ENCODE measurements at places on chromosomes 6 and 20.

- DNase-seq: no peak
Observed at GRCh38 chr6:142863981-142864380, 81.0 kb downstream of the HIVEP2 start.

DNA sequence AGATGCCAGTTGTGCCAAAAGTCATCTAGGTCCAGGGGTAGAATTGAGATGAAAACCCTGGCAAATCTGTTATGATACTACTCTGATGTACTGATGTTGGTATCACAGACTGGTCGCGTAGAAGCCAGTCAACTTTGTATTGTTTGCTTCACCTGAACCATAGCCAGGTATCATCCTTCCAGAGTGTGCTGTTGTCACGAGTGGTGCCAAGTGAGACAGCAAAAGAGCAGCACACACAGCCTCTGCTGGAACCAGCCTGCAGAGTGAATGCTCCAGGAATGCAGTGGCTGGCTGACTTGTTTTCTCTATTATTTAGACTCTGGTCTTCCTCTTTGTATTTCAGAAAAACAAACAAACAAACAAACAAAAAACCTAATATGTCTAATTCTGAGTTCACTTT, 209.5 kb upstream of the HEY2 start:
- no peak for DNase-seq

DNA sequence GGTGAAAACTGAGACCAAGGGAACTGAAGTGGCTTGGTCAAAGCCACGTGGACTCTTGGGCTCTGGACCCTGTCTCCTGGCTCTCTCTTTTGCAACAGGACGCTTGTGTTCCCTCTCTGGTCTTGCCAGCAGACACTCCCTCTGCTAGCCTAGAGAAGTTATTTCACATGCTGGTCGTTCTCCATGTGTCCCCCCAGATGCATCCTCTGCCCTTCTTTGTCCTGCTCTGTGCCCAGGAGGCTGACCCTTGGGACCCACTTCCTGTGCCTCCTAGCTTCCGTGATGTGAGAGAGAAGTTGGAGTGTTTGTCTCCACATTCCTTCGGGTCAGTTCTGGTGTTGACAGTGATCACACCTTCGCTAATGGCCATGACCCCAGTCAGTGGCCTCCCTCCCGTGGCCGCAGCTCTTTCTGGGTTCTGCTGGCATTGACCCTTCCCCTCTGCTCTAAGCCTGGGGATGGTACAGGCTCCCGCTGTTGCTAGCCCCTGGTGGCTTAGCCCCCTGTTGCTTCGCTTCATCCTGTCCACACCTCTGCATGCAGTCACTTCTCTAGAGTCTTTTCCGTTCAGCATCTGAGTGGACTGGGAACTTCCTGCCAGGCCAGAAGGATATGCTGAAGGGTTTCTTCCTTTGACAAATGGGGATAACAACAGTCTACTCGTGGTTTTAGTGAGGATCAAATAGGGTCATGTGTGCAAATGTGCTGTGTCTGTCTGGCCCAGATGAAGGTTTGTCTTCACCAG, 70.1 kb upstream of the BMP2 start:
- no peak for DNase-seq

GRCh38 chr6:20180935-20181334, 31.3 kb downstream of the MBOAT1 start:
- no peak for DNase-seq

- no peak for DNase-seq
Observed at GRCh38 chr6:2848851-2849250, 7.2 kb upstream of the SERPINB1 start.

DNA sequence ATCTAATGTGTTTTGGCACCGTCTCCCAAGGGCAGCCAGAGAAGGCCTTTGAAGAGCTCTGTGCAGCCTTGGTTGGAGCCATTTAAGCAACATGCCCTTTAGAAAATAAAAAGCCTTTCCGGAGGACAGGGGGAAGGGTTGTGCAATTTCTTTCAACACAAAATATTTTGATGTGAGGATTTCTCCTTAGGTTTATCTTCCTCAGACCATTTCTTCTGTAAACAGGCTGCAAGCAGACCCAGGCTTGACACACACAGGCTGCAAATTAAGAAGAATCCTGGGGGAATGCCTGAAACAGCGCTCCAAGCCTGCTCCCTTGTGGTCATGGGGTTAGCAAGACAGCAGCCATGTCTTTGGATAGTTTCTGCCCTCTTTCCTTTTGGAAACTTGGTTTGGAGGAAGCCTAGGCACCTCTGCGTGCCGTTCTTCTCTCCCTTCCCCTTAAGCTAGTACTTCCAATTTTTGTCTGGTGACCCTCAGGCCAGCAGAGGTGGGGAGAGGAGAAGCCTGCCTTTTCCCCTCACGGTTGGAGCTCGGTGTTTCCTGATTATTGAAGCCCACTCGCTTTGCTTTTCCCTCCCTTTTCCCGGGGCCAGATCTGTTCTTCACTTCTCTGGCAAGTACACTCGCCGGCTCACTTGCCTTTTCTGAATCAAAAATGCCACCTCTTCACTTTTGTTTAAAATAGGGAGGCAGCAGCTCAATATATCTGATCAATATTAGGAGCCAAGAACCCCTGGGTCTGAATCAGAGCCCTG, 39.6 kb upstream of the NOX3 start:
- no peak for DNase-seq

GRCh38 chr6:111633822-111634221, 28.1 kb upstream of the TRAF3IP2 start:
- DNase-seq: no peak

- DNase-seq: no peak
Observed at GRCh38 chr6:75094614-75095200, 111.1 kb downstream of the COL12A1 start.

GRCh38 chr6:151289399-151290007, 49.7 kb downstream of the AKAP12 start:
- no peak for DNase-seq

DNA sequence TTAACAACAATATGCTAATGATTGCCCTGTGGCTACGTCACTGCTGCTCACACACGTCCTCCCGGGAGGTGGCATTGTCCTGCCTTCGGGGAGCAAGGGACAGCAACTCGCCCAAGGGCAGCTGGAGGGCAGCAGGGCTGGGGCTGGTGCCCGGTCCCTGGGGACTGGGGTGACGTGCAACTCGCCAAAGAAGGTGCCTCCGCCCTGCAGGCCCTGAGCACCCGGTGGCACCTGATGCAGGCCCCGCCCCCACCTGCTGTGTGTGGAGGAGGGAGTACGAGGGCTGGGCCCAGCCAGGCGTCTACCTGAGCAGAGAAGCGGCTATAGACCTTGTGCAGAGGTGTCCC, 64.8 kb upstream of the SLCO4A1 start:
- DNase-seq: no peak

DNA sequence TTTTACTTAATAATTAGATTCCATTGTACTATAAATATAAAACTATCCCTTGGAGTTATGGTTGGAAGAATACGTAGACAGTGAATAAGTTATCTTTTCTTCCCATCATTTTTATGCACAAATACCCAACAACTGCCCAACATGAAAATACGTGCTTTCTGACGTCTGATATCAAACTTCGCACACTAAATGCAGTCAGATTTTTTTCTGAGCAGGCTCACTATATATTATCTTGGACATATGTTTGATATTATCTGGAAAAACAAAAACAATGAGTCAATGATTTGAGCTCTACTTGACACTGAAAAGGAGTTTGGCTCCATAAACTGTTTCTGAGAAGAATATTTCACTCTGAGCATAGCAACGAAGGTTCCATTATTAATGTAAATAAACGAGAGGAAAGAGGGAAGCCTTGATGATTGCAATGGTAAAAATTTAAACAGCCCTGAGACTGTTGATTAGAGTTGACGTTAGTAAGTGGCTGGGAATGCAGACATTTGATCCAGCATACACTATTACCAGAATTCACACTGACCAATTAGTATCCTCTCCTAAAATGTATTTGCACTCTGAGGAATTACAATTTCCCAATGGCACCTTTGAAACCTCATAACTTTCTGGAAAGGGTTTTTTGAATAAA, 1090.0 kb downstream of the EPHA7 start:
- no peak for DNase-seq

DNA sequence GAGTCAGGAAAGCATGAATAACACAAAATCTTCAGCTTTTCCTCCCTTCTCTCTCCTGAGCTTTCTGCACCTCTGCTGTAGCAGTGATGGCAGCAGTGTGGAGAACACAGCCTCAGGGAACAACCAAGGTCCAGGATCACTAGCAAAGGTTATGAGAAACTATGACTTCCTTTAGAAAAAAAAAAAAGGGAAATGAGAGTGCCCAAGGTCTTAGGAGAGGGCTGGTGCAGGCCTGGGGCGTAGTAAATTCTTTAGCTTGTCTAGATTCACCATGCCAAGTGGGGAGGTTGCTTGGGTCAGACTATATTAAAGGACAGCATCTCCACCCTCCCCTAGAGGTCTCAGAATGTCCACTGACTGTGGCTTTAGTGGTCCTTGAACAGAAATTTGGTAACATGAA, 40.4 kb upstream of the POLR1H start:
- no peak for DNase-seq

GRCh38 chr6:106448000-106448426, 87.5 kb downstream of the CRYBG1 start:
- DNase-seq: no peak

- DNase-seq: no peak
Observed at GRCh38 chr6:81130061-81130460, 622.4 kb downstream of the TENT5A start.

GRCh38 chr20:21725892-21726291, 20.4 kb downstream of the PAX1 start:
- DNase-seq: no peak

GRCh38 chr6:53340536-53340935, 8.2 kb downstream of the ELOVL5 start:
- DNase-seq: no peak

DNA sequence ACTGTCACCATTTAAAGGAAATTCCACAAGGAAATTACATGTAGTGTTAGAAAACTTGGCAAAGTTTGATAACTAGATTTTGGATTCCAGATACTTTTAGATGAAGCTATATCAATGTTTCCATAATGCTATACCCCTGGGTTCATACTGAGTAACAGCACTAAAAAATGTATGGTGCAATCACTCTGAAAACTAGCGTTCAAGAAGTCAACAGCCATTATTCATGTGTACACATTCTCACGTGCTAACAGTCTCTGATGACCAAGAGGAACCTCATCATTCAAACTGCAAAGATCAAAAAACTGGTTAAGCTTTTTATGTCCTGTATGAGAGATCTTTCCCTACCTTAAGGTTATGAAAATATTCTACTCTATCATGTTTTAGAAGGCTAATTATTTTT, 197.6 kb downstream of the GMDS start:
- no peak for DNase-seq

DNA sequence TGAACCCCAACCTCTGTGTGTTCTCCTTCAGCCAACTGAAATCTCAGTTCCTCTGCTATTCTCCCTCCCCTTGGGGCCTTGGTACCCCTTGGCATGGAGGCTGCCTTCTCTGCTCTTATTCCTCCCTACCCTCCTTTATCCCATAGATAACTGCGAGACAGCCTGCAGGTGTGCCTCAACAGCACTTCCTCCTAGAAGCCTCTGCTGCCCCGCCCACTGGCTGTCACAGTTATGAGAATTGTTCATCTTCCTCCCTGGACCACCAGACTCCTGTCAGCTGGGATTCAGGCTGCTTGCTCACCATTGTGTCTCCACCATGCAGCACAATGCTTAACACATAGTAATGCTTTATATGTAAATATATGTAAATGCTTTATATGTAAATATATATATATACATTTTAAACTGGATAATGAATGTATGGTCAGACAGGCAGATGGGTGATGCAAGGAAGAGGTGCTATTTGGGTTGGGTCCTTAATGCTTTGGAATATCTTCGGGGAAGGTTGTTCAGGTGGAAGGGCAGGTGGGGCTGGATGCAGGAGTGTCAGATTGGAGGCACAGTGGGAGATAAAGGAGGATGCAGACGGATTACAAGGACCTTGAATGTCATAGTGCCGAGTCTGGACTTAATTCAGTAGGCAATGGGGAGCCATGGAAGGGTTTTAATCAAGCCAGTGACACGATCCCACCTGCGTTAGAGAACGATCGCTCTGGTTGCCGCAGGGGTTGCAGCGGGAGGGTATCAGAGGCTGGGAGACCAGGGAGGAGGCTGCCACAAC, 4.9 kb downstream of the CDH22 start:
- no peak for DNase-seq

Data from stimulated activated CD4-positive, alpha-beta T cell treated with anti-CD3 and anti-CD28 coated beads, TNF-alpha, amount 100 ng/mL, for 1 hour (primary cell).